Karpas-422 (cell line): ENCODE measurements at places on chromosomes 6 and 20. TPM values are rescaled to one million over a fixed set of nuclear protein-coding genes. Genes with fewer than 3 reads are reported as not detected.

GRCh38 chr6:29830409-29830808, 2.8 kb downstream of the HLA-G start:
- DNase-seq, result no peak

DNA sequence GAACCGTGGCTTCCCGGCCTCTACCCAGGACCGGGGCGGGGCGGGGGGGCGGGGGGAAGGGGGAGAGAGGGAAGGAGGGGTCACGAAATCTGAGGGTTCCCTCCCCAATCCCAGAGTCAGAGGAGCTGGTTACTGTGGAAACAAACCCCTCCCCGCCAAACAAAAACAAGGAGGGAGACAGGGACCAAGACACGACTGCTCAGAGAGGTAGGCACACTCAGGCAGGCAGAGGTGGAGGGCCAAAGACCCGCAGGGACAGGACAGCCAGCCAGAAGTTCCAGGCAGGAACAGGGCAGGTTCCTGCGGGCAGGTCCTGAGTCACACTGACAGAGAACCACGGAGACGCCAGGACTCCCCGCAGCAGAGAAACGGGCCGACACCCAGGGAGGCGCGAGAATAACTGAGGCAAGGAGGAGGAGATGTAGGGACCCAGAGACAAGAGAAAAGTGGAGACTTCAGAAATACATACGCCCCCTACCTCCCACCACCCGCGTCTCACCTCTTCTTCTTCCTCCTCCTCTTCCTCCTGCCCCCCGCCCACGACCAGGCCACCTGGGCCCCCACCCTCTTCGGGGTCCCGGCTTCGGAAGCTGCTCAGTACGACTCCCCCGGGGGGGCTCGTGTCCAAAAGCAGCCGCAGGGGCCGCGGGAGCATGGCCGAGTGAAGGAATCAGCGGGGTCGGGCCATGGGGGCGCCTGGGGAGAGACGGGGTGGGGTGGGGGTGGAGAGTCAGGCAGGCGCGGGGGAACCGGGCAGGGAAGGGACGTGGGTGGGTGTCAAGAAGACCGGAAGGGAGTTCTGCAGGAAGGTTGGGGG, 578 bp downstream of the RGL2 start:
- DNase-seq, result peak; percentile 92

GRCh38 chr6:2514965-2515543, 235.7 kb downstream of the MYLK4 start:
- DNase-seq, result no peak

- no peak for DNase-seq
These were observed 44.1 kb downstream of the NHSL1 start for GRCh38 chr6:138454981-138455706.

The NRN1 gene
- 6.3 and 7.9 TPM in 2 replicates for total RNA-seq

The ZFP57 gene
- not detected in 2 replicates for total RNA-seq

The PTP4A1 gene
- 11.1 and 39.5 TPM in 2 replicates for total RNA-seq

DNA sequence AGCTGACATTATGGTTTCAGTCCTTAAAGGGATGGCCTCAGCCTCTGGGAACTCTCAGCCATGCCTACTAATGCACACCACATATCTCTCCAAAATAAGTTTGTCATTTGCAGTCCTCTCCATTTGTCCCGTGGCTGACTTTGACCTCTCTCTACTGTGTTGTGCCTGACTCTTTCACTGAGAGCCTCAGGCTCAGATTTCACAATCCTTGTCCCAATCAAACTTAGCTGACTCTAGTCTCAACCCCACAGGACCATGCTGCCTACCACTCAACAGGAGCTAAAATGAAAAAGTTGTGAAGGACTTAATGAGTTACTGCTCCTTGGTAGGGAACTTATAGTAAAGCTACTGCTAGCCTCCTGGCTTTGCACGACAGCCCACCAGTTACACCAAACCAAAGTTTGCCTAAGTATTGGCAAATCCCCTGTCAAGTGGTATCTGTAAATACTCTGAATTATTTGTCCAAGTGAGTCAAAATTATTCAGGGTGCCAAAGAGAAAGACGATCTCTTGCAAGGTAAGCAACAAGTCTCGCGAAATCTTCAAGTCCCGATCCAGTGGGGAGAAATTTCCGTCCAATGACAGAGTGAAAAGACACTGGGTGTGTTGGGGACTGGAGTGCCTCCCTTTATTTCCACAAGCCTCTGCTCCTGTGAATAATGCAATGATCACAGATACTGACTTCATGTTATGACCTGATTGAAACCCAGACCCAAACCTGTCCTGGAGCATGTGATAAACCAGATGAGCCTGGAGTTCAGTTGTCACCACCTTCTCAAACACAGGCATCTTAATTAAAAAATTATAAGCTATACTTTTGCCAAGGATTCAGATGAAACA, 124.4 kb upstream of the FOXQ1 start:
- no peak for DNase-seq

GRCh38 chr6:15184441-15184861, 61.4 kb upstream of the JARID2 start:
- no peak for DNase-seq

DNA sequence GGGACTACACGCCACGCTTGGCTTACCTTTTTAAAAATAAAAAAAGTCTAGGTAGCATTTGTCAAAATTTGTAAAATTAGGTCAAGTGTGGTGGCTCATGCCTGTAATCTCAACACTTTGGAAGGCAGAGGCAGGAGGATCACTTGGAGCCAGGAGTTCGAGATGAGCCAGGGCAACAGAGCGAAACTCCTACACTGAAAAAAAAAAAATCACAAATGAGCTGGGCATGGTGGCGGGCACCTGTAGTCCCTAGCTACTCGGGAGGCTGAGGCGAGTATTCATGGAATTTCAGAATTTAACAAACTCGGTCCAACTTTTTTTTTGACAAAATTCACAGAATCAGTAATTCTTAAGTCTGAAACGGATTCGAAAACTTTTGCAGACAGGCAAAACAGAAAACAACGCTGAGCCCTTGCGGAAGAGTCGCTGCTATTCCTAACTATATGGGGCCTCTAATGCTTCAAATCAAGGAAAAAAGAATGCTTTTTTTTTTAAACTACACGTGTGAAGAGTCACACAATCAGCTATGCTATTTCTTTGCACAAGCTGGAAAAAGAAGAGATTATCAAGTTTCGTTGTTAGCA, 62.9 kb downstream of the GTF2H5 start:
- no peak for DNase-seq

GRCh38 chr6:4314201-4314707, 178.9 kb upstream of the ECI2 start:
- DNase-seq, result no peak

The PAX1 gene
- not detected in 2 replicates for total RNA-seq

The OR12D3 gene
- not detected in 2 replicates for total RNA-seq

GRCh38 chr20:37524859-37525708, 2.6 kb downstream of the BLCAP start:
- no peak for DNase-seq

The HS3ST5 gene
- total RNA-seq, result not detected in 2 replicates

DNA sequence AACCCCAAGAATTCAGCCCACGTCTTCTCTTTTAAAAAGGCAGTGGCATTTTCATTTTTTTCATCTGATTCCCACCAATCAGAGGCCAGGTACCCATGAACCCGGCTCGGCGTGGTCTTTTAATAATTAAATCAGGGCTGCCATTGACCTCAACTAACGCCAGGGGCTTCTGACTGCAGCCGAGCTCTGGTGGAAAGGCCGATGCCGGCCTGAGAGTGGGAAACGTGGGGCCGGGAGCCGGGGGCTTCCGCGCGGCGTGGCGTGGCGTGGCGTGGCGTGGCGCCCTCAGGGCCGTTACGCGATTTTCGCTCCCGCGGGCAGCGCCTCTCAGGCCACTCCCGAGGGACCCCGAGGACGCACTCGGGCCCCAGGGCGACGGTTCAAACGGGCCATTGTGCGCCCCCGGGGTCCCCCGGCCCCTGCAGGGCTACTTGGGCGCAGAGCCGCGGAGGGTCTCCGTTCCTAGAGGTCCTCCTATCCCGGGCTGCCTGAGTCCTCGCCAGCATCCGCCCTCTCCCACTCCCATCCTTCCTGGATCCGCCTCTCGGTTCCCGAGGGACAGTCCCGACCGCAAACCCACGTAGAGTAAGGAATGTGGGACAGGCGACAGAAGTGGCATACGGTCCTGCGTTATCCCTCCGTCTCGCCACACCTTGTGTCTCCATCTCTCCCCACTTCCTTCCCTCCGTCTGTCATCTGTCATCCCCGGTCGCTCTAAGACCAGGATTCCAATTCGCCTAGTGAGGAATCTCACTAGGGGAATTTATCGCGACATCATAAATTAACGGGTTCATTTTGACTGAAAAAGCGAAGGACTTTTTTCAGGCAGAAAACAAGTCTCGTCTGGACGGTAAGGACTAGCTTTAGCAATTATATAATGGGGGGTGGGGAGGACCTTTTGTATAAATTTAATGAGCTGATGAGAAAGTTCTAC, 876 bp upstream of the TBPL1 start:
- DNase-seq, result peak; percentile 90

The EYA4 gene
- total RNA-seq, result not detected in 2 replicates

The OVOL2 gene
- not detected in 2 replicates for total RNA-seq

The TRAPPC3L gene
- not detected in 2 replicates for total RNA-seq

The CHMP4B gene
- total RNA-seq, result 33.8 and 45.5 TPM in 2 replicates

The RAD21L1 gene
- total RNA-seq, result not detected in 2 replicates

DNA sequence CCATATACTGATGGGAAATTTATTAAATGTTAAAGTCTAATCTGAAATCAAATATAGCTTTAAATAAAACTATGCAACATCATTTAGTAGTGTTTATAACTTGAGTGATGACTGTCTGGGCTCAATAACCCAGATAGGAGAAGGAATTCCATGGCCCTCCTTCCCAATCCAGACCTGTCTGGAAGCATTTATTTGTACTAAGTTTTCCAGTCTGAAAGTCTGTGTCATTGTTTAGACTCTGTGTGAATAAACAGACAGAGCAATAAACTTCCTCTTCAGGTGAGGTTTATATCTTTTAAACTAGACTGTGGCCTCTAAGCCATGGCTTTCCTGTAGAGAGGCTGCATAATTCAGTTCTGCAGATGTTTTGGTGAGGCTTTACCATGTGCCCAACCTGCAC, 176.4 kb downstream of the SOX4 start:
- DNase-seq, result no peak

The FBXO30 gene
- 14.2 and 30.6 TPM in 2 replicates for total RNA-seq

- no peak for DNase-seq
These were observed 24.6 kb upstream of the CSNK2A1 start for GRCh38 chr20:568097-568652.

The EEF1A1 gene
- 10,549 and 10,623 TPM in 2 replicates for total RNA-seq

- no peak for DNase-seq
These were observed 62.7 kb downstream of the FARS2 start for GRCh38 chr6:5323979-5324378.

- DNase-seq, result no peak
These were observed 129.7 kb downstream of the SLC22A3 start for GRCh38 chr6:160477901-160478300.

DNA sequence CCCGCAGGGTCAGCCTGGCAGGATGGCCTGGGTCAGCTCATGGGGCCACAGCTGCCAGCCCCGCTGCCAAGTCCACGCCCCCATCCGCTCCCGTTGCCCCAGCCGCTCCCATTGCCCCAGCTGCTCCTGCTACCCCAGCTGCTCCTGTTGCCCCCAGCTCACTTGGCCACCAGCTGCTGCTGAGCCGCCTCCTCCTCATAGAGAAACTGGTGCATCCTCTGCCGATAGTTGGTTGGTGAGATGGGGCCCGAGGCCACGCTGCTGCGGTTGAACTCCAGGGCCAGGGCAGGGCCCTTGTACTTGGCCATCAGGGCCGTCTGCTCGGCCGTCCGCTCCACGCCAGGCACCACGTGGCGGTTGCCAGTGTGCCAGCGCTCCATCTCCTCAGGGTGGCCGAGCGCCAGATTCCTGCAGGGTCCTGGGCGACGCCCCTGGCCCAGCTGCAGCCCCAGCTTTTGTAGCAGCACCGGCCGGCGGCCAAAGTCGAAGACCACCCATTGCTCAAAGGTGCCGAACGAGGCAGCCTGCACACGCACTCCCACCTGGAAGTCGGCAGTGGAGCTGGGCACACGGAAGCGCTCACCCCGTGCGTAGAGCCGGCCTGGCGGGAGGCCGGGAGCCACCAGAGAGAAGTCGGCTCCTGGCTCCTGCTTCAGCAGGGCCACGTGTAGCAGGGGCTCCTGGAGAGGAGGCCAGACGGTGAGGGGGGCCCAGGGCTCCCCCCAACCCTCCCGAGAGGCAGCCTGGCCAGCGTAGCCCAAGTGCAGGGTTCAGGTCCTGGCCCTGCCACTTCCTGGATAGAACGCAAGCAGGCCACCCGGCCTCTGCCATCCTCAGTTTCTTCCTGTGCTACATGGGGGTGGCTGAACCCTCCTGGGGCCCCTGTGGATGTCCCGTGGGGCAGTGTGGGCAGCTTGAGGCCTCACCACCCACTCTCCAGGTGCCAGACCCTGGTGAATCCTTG, 4.8 kb downstream of the HELZ2 start:
- DNase-seq, result no peak

DNA sequence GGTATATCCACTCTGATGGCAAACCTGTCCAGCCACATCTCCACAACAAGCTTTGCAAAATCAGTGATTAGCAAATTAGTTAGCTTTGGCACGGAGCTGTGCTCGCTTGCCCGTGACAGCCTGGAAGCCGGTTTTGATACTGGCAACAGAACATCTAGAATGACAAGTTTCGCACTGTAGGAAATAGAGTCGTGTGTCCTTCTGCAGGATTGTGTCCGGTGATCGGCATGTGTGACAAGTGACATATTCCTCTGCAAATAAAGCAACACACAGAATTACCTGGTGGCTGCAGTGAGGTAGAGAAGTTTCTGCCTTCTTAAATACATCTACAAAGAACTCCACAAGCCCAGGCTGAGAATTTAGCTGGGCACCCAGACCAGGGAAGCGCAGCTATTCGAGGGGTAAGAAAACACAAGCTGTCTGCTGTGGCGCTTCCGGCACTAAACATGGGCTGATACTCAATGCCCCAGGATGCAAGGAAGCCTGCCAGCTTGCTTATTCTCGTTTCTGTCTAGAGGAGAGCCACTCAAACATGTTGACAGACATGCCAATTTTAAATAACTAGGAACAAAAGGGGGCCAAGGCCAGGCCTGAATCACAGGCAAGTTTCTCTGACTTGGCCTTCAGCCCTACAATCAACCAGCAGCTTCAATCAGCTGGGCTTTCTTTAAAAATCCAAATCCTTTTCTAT, 22.2 kb downstream of the EIF2S2 start:
- DNase-seq, result no peak

- DNase-seq, result no peak
These were observed 58.5 kb downstream of the PCNA start for GRCh38 chr20:5061213-5061612.

The GGT7 gene
- total RNA-seq, result not detected in 2 replicates

DNA sequence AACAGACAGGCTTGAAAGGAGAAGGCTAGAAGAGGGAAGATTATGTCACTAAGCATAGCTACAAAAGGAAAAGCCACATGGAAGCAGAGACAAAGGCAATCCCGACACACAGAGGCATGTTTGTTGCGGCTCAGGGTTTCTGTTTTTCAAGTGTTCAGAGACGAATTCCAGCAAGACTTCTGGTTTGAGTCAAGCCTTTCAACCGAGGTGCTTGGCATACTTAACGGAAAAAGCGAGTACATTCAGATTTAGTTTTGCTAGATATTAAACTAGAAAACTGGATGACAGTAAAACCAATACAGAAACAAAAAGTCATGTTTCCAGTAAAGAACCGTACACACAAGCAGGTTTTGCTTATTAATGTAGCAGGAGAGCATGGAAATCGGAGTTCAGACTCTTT, 27.2 kb downstream of the MCUR1 start:
- no peak for DNase-seq
